IPS DF 6.9 (cell line): ENCODE measurements at places on chromosomes 2 and 18.
A peak's percentile ranks its signal among the peaks of the same experiment; 100 is the strongest.

- DNase-seq, result no peak
Measured at GRCh38 chr2:48274040-48274439, 255.9 kb upstream of the STON1 start.

DNA sequence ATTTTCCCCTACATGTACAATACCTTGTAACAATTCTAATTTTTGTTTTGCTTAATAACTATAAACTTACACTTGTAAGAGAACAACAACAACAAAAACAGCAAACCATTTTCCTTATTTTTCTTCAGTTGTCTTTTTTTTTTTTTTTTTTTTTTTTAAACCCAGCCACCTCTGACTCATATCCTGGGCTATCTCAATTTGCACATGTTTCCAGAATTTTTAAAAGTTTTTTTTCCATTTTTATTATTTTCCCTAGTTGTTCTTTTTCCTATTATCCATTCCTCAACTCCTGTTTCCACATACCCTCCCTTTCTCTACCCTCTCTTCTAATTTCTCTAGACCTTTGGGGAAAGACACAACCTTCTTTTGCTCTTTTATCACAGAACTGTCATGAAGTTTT lies 112.5 kb downstream of the EFEMP1 start:
- DNase-seq, result no peak

DNA sequence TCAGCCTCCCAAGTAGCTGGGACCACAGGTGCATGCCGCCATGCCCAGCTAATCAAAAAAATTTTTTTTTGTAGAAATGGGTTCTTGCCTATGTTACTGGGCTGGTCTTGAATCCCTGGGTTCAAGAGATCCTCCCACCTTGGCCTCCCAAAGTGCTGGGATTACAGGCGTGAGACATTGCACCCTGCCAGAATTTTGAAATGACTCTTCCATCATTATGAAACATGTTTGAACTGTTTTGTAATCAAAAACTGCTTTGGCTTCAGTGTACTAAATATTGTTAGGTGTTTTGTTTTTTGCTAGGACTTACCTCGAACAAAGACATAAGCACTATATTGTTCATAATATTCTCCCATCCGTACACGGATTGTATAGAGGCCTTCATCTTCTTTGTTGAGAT lies 55.8 kb downstream of the MYOM1 start:
- no peak for DNase-seq

DNA sequence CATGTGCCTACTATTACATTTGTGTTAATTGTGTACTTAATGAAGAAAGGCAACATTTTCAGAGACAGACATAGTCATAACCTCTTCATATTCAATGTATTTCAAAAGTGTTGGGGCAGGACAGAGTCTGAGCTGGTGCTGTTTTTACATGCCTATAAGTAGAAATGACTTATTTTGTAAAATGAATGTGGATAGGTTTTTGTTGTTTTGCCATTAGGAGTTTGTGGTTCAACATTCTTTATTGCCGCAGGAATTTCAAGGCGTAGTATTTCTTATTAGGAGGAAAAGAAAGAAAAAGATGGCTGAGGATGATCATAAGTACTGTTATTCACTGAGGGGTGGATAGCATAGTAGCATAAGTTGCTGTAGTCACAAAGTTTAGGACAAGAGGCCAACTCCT lies 21.2 kb upstream of the ASXL3 start:
- DNase-seq, result no peak

GRCh38 chr18:57784034-57784800 lies 18.9 kb downstream of the ATP8B1 start:
- DNase-seq, result no peak

DNA sequence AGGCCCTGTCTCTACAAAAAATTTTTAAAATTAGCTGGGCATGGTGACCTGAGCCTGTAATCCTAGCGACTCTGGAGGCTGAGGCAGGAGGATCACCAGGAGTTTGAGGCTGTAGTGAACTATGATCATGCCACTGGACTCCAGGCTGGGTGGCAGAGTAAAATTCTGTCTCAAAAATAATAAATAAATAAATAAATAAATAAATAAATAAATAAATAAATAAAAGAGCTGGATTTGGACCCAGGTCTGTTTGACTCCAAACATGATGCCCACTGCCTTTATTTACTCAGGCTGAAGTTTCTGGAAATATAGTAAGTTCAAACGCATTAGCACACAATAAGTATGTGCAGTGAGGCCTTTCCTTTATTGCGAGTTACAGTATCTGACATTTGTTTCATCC lies 75.0 kb downstream of the THNSL2 start:
- DNase-seq, result no peak

DNA sequence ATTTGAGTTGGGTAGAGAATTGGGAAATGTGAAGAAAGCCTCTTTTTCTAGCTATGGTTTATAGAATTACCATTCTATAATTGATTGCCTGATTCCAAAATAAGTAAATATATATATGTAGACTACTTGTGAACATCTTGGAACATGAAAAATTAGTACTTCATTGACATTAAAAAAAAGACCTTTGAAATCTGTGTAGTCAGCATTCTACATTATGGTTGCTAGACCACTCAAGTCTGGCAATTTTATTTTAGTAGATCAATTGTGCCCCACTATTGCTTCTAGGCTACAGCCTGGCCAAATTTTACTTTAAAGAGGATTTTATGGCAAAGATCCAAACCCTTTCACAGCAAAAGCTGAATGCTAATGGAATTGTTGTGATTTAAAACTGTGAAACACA lies 279.8 kb downstream of the IKZF2 start:
- DNase-seq, result no peak

- DNase-seq, result peak; percentile 27
Measured at GRCh38 chr18:3360211-3360610, 89.8 kb upstream of the TGIF1 start.

- no peak for DNase-seq
Measured at GRCh38 chr2:3131636-3132326, 245.8 kb downstream of the EIPR1 start.

GRCh38 chr18:8463791-8464190 lies 145.4 kb upstream of the RAB12 start:
- DNase-seq, result no peak

GRCh38 chr2:10378189-10378588 lies 69.9 kb downstream of the ODC1 start:
- no peak for DNase-seq

DNA sequence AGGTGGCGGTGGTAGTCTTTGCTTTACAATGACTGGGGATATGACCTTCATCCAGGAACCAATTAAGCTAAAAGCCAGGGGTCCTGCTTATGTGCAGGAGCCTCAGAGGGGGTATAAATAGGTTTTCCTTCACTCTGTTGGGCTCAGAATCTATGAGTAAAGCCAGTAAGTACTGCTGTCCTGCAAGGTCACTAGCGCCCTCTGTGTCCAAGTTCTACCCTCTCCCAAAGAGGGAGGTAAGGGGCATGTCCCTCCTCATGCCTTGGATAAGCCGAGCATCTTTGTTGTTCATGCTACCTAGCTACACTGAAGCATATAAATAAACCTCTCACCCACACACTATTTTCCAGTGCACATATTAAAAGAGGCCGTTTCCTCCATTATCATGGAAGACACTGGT lies 79.4 kb downstream of the SPRED2 start:
- DNase-seq, result no peak

DNA sequence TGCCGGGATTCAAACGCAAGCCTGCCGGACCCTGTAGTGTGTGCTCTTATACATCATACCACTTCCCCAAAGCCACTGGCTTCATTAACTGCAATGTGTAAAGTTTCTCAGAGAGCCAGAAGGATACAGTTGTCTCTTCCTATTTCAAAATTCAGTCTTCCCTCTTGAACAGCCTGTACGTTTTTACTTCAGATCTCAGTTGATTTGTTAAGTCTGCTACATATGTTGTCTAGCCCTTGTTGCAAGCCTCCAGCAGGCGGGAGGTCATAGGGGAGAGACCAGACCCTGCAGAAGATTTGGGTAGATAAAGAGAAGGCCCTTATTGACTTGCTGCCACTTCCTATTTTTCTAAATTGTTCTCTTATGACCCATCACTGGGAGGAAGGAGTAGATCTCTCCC lies 56.2 kb downstream of the ARHGEF33 start:
- DNase-seq, result no peak

- DNase-seq, result no peak
Measured at GRCh38 chr2:60047944-60048525, 505.4 kb downstream of the BCL11A start.

DNA sequence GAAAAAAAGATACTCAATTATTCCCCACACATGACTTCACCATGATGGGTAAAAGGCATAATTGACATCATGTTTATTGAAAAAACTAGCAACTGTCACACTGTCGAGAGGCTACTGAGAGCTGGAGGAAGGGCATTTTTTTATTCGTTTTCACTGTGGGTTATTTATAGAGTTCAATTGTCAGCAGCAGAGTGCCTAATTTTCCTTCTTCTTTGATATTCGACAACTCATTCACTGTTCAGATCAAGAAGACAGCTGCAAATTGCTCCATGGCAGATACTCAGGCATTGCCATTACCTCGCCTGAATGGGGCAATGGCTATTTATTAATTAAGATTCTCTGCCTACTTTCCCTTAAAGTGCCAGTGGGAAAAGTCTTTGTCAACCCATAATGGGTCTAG lies 197.5 kb upstream of the NRP2 start:
- DNase-seq, result no peak

GRCh38 chr18:62577765-62578164 lies 54.9 kb downstream of the ZCCHC2 start:
- no peak for DNase-seq

DNA sequence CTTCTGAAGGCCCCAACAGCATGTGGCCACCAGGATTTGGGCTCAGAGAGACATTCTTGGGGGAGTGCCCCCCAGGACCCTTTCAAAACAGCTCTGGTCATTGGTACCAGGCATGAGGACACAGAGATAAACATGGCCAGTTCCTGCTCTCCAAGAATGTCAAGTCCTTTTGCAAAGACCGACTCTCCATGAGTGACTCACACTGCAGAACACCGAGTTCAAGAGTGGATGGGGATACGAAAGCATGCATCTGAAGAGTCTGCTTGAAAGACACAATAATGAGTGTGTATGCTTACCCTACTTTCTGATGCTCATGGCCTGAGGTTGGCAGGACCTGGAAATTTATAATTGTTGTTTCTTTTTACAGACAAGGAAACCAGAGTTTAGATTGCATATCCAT lies 450.6 kb downstream of the TSN start:
- no peak for DNase-seq

- no peak for DNase-seq
Measured at GRCh38 chr2:47819834-47820233, 36.9 kb downstream of the MSH6 start.

DNA sequence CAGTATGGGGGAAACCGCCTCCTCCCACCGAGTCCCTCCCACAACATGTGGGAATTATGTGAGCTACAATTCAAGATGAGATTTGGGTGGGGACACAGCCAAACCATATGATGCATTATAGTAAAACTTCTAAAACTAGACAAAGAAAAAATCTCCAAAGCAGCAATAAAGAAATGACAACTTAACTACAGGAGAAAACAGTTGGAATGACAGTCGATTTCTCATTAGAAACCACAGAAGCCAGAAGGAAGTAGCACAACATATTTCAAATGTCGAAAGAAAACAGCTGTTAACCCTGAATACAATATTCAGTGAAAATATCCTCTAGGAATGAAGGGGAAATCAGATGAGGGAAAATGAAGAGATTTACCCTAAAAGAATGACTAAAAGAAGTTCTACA lies 53.5 kb upstream of the TCF4 start:
- DNase-seq, result no peak

GRCh38 chr2:209471037-209471436 lies 47.2 kb downstream of the MAP2 start:
- no peak for DNase-seq

- DNase-seq, result no peak
Measured at GRCh38 chr2:144935736-144936135, 415.8 kb upstream of the ZEB2 start.

DNA sequence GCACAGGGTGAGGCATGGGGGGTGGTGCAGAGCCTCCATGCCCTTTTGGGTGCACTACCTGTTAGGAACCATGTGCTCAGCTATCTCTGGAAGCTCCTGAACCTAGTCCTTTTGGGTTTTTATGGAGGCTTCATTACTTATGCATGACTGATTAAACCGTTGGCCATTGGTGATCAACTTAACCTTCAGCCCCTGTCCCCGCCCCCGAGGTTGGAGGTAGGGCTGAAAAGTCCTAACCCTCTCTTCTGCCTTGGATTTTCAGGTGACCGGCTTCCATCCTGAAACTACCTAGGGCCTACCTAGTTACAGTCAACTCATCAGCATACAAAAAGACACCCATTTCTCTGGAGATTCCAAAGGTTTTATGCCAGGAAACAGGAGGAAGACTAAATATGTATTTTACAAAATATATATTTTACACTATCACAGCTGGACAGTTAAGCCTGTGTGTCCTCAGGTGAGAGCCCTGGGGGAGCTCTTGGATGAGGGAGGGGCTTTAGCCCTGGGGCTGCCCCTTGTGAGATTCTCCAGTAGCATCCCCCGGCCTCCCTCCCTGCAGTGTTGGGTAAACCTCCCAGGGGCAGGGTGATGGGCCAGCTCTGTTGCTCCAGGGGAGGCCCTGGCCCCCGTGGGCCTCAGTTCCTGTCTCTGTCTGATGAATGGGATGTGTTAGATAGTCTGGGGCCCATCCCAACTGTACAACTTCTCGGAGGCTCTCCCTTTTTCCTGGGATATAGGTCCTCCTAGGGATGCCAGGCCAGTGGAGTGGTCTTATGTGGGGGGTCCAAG lies 24.1 kb downstream of the GLI2 start:
- no peak for DNase-seq

GRCh38 chr2:222892321-222892720 lies 31.5 kb downstream of the ACSL3 start:
- DNase-seq, result no peak

DNA sequence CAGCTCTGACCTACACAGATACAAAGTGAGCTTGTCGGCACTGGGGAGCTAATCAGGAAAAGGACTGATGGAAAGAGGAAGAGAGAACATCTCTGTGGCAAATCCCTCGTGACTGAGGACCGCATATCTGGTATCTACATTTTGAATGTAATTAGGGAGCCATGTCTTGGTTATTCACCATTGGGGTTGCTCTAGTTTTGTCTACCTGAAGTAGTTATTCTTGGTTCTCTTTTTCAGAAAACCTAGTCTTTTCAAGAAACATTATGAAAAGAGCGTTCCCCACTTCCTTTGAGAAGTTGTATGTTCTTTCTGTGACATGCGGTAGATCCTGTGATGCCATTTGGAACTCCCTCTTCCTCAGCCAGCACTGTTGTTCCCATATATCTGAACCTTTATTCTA lies 104.4 kb downstream of the DOCK10 start:
- no peak for DNase-seq

DNA sequence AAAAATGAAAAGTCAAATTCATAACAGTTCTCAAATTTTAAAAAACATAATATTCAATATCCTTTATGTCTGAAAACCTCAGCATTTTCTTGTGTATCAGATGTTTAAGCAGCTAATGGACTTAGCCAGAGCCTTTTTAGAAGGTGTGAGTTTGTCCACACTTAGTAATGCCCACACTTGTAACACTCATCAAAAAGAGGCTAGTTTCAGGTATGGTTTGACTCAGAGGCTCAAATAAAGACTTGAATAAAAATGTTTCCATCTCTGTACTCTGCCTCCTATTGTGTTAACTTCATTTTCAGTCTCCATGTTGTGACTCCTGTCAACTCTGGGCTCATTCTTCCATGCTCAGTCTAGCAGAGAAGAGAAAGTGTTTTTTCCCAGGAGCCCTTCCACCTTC lies 311.6 kb downstream of the IRS1 start:
- no peak for DNase-seq
